Sciatic nerve (tissue), 2 donors: ENCODE measurements at places on chromosomes 1 and 21. TPM values are rescaled to one million over a fixed set of nuclear protein-coding genes. Genes with fewer than 3 reads are reported as not detected.

Gene NBPF20
- 4.7 TPM for total RNA-seq

Gene NOS1AP
- 9.1 TPM for total RNA-seq

Gene CD52
- total RNA-seq: 13.2 TPM

Gene RAP1A
- total RNA-seq: 97.0 TPM

Gene PGBD5
- total RNA-seq: 6.6 TPM

Gene RSPH1
- 0.58 TPM for total RNA-seq
